Stimulated activated CD4-positive, alpha-beta T cell treated with anti-CD3 and anti-CD28 coated beads, Interleukin-1b, Interleukin-23, amount 100 ng/mL, for 1 hour (primary cell): ENCODE measurements at places on chromosomes 5 and 9.

GRCh38 chr9:94199776-94200175 lies 59.3 kb upstream of the ZNF169 start:
- DNase-seq, result no peak

DNA sequence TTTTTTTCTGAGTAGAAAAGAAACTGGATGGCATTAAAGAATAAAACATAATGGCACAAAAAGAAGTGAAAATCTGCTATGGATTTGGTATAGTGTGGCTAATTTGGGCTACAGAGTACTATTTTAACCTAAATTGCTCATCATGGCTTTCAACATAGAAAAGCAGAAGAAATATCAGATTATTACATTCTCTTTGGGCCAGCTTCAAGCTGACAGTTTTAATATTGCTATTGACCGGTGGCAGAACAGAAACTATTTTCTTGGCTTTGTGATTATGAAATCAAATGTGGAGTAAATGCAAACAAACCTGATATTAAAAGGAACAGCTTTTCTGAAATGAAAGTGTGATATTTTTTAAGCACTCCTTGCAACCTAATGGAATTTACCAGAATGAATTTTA lies 301.5 kb downstream of the EPB41L4A start:
- no peak for DNase-seq

DNA sequence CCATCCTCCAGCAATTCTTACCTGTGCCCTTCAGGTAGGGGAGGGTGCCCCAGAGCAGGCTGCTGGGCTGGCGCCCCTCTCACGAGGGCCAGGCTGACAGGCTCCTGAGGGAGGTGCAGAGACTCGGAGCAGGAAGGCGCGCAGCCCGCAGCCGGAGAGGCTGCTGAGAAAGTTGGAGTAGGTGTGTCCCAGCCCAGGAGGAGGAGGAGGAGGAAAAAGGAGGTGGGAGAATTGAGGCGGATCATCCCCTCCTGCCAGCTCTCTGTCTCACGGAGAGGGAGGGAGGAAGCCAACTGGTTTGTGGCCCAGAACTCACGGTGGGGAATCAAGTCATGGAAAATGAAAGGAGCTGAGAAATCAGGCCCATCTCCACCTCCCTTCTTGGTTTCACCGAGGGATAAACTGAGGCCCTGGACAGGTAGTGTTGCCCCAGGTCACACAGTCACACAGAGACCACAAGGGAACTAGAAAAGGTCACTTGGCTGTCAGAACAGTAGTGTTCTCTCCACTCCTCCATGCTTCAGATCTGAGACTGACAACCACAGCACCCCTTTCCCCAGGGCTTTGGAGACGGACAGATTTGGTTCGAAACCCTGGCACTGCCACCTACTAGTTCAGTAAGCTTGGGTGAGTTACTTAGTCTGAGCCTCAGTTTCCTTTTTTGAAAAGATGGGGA lies at the start of gene FAT2:
FAT2 (minus strand) TSS at position 188 of the 676 bp plus-strand sequence. CDS start 22,400 bp downstream, outside the sequence.
- no peak for DNase-seq

DNA sequence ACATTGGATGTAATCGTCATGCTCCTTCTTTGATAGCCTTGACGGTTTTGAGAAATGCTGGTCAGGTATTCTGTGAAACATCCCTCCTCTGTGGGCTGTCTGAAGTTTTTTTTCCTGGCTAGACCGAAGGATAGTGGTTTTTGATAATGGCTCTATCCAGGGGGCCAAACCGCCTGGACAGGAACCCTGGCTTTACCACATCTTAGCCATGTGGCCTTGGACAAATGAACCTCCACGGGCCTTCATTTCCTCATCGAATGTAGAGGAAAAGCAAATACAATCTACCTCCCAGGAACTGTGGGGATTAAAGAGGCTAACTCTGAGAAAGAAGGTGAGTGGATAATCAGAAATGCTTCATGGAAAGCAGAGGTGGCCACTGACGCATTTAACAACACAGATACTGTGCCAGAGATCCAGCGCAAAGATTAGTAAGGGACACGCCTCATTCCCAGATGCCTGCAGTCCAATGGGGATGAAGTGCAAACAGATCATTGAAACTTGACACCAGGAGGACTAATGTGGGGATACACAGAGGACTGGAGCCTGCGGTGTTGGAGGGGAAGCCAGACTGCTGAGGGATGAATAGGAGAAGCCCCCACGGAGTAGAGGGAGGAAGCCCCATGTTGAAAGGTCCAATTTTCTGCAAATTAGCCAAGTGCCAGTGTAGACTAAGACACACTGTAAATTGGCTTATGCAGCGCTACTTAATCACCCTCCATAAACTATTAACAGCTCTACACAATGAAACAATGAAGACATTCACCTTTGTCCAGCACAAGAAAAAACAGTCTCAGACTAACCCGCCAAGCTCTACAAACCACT lies 41.6 kb downstream of the MYO10 start:
- DNase-seq, result no peak

DNA sequence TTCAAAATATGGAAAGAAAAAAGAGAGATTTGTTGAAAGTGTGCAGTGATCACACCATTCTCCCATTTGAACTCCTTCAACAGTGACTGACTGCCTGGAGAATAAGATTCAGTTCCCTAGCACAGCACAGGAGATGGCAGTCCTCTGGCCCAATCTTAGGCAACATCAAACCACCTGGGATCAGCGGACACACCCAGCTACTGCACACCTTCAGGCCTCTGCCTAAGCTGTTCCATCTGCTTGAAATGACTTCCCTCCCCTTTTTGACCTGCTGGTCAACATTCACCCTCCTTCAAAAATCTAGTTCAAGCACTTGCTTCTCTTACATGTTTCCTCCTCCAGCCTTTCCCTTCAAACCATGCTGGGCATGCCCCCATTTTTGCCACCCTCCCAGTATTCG lies 4.5 kb downstream of the MAPK9 start:
- no peak for DNase-seq

- DNase-seq, result no peak
Observed at GRCh38 chr5:174084691-174085154, 39.2 kb downstream of the NSG2 start.

DNA sequence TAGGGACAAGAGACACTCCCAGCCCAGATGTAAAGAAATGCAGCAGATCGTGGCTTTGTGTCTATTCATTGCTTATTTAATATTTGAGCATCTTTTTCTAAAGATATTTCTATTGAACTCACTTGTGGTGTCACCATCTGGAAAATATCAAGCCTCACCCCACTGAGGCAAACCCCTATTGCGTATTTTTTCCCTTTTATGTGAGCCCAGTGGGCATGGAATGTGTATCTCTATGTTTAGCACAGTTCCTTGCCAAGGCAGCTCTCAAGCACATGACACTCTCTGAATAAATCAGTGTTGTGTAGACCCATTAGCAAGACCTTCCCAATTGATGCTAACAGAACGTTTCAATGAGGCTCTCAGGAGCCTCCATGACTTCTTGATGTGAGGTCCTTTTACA lies 81.6 kb downstream of the TMEM174 start:
- DNase-seq, result no peak
